ENCODE measurements at places on chromosomes 3 and 15. TPM values are rescaled to one million over a fixed set of nuclear protein-coding genes. Genes with fewer than 3 reads are reported as not detected.
A peak's percentile ranks its signal among the peaks of the same experiment; 100 is the strongest.

DNA sequence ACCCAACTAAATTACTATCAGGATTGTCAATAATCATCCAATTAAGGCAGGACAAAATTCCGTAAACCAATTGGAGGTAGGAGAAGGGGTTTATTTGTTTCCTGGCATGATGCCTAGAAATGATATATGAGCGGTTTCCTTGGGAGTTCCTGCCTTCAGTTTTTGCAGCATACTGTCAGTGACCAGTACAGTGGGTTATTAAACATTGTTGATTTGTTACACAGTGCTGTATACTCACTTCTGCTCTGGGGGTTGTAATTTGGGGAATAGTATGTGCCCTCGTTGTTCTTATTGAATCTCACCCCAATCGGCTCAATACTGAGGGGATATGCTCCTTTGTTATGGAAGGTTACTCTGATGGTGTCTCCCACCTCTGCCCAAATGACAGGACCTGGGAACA is 22.2 kb downstream of the CP start:
- no peak for DNase-seq

DNA sequence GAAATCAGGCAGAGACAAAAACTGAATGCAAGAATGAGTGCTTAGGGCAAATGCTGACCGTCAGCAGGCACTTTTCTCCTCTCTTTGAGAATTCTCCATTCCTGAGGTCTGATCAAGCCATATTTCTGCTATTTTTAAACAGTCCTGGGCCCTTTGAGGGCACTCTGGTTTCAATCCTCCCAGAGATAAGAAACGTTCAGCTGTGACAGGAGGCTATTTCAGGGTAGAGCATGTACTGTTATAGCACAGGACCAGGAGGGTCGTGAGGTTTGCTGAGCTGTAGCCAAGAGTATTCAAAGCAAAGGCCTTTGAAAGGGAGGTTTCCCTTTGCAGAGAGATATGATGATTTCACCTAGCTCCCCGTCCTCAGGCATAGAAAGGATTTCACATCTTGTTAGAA is 39.6 kb upstream of the PDZRN3 start:
- DNase-seq = no peak

Gene PEX11A
- total RNA-seq = 39.5 TPM

Gene GOLGA8S
- total RNA-seq = 2.7 TPM

- no peak for DNase-seq
These were observed 630.4 kb downstream of the CADM2 start for GRCh38 chr3:85589145-85589544.

GRCh38 chr15:99606646-99607045 is 40.9 kb downstream of the MEF2A start:
- no peak for DNase-seq

DNA sequence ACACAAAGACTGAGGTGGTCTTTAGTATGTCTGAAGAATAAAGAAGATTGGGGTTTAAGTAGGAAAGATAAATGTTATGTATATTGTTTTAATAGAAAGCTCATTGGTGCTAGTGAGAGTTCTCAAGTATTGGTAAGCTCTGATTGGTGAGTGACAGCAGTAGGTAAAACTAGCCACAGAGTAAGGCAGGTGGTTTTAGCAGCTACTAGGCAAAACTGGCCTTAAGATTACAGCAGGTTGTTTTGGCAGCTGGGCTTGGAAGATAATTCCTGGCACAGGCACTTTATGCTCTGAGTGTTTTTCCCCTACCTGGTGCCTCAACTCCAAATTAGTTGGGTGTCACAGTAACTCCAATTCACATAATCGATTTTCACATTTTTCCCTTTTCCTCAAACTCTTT is 66.3 kb downstream of the STAG1 start:
- no peak for DNase-seq

GRCh38 chr3:135728007-135728721 is 237.4 kb upstream of the PPP2R3A start:
- DNase-seq = no peak

DNA sequence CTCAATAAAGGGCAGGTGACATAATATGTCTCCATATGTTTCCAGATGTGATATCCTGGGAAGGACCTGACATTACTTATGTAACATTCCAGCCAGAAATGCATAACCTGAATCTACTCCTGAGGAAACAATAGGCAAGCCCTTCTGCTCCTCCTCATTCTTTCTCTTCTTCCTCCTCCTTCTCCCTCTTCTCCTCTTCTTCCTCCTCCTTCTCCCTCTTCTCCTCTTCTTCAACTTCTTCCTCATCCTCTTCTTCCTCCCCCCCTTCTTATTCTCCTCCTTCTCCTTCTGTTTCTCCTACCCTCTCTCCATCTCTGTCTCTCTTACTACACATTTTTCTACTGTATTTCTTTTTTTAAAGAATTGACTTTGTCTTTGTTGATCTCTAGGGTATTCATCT is 43.5 kb upstream of the ITGA11 start:
- DNase-seq = no peak

Gene PIGBOS1
- total RNA-seq = 19.6 TPM

DNA sequence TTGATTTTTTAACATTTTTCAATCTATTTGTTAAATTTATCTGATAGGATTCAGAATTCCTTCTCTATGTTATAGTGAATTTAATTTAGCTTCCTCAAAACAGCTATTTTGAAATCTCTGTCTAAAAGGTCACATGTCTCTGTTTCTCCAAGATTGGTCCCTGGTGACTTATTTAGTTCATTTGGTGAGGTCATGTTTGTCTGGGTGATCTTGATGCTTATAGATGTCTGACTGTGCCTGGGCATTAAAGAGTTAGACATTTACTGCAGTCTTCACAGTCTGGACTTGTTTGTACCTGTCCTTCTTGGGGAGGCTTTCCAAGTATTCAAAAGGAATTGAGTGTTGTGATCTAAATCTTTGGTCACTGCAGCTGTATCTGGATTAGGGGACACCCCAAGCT is 169.5 kb upstream of the C2CD4B start:
- DNase-seq = no peak

DNA sequence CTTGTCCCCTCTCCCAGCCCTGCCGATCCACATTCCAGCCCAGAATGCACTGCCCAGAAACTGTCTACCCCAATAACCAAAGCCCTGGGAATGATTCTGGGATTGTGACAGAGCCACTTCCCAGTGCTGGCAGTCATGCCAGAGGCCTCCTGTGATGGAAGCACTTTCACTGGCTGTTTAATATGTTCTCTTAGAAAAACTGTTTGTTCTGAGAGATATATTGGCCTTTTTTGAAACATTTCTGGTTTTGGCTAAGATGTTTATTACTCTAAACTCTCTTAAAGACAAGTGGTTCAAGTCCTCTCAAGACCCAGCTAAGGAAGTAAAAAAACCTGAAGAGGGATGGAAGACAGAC is 74.0 kb upstream of the HACD2 start:
- peak; percentile 61 for DNase-seq

- DNase-seq = no peak
These were observed 31.9 kb upstream of the UACA start for GRCh38 chr15:70795311-70795665.

Gene SCN5A
- total RNA-seq = 1.2 TPM

DNA sequence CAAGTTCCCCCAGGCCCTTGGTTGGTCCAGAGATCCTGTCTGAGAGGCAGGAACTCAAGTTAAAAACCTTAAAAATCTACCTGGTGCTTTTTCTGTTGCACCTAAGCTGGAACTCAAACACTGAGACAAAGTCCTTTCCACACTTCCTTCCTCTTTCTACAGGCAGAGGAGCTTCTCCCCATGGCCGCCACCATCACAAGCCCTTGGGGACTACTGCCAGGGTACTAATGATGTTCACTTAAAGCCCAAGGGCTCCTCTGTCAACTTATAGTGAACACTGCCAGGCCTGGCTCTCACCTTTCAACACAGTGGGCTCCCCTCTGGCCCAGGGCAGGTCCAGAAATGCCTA is 26.0 kb downstream of the TM4SF18 start:
- no peak for DNase-seq

- no peak for DNase-seq
These were observed 26.4 kb upstream of the MME start for GRCh38 chr3:155053756-155054155.

- peak; percentile 72 for DNase-seq
These were observed 31.8 kb downstream of the FSTL1 start for GRCh38 chr3:120418866-120419490.

DNA sequence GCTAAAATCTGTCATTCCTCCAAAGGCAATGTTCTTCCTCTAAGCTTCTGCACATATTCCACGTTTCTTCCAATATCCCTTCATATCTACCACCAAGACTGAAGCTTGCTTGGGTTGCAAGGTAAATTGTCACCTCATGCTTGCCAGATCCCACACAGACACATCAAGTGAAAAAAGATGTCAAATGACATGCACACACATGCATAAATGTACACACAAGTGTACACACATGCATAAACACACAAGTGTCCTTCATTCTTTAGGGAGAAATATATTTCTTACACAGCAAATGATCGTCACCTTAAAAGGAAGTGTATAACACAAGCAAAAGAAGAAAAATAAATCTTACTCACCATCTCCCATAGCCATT is 59.4 kb downstream of the CLASP2 start:
- DNase-seq = no peak

Gene DNAH1
- total RNA-seq = 6.1 TPM
